ENCODE measurements at places on chromosomes 7 and 10. TPM values are rescaled to one million over a fixed set of nuclear protein-coding genes. Genes with fewer than 3 reads are reported as not detected.

ARHGEF35 gene
- polyA plus RNA-seq: 0.10 TPM

DNA sequence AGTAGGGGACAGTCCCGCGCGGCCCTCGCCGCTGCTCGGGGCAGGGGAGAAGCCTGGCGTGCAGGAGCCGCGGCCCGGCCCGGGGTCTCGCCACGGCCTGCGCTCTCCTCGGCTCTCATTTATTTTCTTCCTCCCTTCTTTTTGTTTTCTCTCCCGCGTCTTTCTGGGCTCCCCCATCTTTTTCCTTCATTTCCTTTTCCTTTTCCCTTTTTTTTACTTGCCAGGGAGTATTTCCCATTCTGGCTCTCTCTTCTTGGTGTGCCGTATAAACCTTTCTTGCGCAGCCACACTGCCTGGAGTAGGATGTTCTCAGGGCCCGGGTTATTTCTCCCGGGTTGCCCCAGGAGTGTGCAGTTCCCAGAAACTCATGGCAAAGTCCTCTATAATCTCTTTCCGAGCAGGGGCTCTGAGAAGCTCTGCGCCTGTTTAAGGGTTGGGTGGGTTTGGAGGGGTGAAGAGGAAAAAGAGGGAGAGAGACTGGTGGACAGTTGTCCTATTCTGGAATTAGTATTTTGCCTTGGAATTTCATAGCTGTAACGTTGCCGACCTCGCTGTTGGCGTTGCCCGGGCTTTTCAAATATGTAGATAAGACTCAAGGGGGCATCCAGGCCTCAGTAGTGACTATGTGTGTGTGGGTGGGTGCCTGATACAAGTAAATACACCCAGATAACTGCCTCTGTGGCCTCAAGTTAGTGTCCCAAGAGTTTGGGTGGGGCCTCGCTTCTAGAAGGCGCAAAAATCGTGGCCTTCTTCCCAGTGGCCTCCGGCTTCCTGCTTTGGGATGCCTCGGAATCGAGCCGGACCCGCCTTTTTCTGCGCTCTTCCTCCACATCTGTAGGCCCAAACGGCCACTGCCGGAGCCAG is 4.3 kb upstream of the ZNF503 start:
- DNase-seq: no peak

DNA sequence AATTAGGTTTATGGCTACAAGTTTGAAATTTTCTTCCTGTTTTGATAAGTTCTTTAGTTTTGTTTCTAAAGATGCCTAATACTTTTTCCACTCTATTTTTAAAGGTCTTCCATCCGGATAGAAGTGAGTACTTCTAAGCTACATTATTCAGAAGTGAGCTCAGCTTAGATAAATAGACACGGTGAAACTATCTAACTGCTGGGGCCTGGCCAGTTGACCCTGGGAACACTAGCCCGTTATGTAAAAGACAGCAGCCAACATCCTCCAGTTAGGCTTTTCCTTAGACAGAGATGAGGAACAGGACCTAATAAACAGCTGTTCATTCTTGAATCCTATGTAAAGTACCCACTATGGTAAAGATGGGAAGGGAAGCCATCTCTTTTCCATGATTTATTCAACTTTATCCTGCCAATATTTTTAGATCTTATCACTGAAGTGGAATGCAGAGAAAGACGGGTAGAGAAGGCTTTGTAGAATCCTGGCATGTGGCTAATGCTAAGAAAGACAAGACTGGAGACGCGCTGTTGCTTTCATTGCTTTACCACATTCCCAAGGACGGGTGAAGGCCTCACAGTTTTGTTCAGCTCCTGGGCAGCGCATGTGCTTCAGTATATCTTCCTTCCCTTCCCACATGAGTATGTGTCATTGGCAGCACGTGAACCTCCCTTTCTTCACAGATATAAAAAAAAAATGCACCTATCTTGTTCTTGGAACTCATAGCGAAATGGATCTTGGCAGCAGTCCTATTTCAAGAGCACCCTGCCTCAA is 340.0 kb upstream of the MEOX2 start:
- DNase-seq: peak; percentile 42

DNA sequence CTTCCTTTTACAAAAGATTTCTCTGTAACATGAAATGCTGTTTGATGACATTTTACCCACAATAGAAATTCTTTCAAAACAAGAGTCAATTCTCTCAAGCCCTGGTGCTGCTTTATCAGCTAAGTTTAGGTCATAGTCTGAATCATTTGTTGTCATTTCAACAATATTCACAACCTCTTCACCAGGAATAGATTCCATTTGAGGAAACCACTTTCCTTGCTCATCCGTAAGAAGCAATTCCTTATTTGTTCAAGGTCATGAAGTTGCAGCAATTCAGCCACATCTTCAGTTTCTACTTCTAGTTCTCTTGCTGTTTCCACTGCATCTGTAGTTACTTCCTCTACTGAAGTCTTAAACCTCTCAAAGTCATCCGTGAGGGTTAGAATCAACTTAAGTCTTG is 315.3 kb downstream of the TYW1 start:
- no peak for DNase-seq

GRCh38 chr10:76334255-76334654 is 902.8 kb downstream of the LRMDA start:
- DNase-seq: no peak

DNA sequence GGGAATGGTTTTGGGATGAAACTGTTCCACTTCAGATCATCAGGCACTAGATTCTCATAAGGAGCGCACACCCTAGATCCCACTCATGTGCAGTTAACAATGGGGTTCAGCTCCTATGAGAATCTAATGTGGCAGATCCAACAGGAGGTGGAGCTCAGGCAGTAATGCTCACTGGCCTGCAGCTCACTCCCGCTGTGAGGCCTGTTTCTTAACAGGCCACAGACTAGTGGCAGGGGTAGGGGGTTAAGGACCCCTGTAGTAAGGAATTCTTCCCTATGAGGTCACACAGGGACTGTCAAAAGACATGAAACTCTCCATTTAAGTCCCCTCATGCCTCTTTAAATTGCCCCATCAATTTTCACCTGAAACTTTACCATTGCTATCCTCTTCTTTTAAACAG is 8.0 kb downstream of the HGF start:
- no peak for DNase-seq

DNA sequence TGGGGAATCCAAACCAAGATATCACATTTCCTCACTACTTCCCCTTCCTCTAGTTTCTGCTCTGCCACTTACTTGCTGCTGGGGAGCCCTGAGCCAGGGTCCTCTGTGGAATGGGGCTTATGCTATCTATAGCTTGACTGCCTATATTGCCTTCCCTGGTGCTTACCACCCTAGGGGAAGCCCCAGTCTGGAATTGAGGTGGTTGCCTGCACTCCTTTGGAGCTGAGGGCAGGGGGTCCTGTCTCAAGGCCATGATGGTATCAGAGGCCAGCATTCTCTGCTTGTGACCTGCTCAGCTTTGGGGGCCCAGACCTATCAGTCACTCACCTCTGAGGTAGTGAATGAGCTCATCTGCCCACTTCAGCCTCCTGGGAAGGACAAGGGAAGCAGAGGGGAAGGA is 29.3 kb upstream of the INMT start:
- no peak for DNase-seq

DNA sequence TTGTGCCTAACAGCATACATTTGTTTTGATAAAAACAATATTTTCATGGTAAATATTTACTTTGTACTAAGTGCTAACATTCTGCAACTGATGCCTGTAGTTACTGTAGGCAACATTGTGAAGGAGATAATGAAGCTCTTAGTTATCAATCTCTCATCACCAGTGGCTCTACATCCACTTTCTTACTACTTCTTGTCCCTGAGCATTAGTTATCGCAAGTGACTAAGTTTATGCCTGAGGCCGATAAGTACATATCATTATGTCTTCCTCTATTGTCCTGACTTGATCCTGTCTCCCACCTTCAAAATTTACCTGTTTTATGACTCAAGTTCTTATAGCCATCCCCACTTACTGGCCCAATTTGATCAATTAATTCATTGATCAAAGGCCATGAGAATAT is 63.6 kb downstream of the MACC1 start:
- no peak for DNase-seq

- no peak for DNase-seq
These were observed 70.8 kb downstream of the GRID1 start for GRCh38 chr10:86295791-86296190.

HKDC1 gene
- polyA plus RNA-seq: 0.47 TPM

DNA sequence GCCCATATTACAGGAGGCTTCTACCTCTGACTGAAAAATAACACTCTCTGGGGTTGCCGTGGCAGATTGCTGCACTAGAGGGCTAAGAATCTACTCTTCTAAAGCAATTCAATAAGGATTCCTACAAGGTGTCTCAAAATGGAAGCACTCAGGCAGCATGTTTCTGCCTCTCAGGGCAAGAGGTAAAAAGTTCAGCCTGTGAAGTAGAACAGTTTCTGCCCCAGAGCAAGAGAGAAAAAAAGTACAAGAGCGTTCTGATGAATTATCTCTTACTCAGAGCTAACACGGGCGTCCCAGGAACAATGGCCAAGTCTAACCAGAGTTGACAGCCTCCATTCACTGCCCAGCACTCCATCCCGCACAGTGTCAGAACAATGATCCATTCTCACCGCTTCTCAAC is 71.3 kb upstream of the TES start:
- DNase-seq: no peak

DNA sequence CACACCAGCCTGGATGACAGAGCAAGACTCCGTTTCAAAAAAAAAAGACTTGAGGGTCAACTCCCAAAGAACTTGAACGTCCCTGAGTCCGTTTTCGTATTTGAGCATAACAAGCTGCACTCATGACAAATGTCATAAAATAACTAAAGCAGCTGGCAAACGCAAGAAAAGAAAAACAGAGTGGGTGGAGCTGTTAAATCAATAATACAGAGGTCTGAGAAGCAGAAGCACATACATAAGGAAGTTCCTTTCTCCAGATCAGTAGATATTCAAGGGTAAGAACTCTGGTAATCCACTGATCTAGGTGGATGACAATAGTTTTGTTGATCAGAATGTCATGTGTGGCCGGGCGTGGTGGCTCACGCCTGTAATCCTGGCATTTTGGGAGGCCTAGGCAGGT is 150.1 kb downstream of the FAM107B start:
- DNase-seq: no peak

DNA sequence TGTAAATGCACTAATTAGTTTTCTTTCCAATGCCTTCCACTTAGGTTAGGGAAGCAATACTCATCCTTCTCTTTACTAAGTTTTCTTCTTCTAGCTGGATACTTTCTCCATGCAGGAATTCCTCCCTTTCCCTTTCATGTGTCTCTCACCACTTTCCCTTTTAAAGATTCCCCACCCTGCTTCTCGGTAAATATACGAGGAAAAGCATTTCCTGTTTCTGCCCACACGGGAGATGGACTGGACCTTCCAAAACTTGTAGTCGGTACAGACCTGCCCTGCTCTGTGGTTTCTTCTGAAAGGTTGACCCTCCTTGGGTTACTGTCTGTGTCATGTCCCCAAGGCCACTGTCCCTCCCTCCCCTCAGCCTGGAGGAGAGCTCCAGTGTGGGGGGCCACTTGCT is 58.9 kb upstream of the LYZL2 start:
- DNase-seq: no peak

DNA sequence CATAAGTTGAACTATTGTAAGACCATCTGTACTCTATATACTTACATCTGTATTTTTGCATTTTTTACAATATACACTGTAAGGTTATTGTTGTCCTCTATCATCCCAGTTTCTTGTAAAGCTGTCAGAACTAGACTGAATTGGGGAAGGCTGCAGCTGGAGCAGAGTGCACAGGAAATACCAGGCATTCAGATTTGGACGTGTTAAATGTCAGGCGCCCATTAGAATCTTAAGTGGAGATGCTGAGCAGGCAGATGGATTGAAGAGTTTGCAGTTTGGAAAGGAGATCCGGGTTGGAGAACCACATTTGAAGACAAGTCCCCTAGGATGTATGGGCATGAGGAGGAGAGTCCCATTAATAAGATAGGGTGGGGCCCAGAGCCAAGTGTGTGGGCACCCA is 40.4 kb downstream of the MTURN start:
- no peak for DNase-seq

DNA sequence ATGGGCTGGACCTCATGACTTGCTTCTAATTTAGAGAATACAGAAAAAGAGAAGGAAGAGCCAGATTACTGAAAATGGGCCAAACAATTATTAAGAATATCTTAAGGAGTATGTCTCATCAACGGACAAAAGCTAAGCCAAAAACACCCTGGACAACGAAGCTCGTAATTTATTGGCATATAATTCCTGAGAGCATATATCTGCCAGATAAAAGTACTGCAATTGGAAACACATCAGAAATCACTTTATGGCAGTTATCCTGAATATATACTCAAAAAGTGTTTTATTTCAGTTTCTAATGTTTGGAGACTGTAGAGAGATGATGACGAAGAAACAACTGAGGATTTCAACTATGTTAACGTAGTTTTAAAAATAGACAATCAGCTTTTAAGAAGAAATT is 211.8 kb downstream of the CSTF2T start:
- no peak for DNase-seq

- no peak for DNase-seq
These were observed at the start of gene SHTN1 for GRCh38 chr10:117005026-117005526. TSS of gene SHTN1 (minus strand) at chr10:117005187. CDS start at chr10:117005079, 108 bp downstream.

DNA sequence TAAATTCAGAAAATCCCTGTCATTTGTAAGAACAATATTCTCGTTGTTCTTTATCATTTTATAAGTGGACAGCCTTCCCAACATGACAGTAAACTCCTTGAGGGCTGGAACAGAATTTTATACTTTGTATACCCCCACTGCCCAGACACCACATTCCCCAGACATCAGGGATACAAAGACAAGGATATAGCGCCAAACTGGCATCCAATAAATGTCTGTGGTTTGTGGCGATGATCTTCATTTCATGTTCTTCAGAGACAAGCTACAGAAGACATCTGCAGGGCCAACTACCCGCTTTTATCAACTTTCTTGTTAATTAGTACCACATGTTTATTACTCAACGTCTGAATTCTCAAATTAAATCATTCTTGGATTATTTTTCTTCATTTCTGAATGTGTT is 155.9 kb downstream of the ATE1 start:
- DNase-seq: no peak

- DNase-seq: no peak
These were observed 339.4 kb upstream of the SHH start for GRCh38 chr7:156151658-156152057.

GRCh38 chr10:3465406-3465891 is 292.9 kb upstream of the PITRM1 start:
- no peak for DNase-seq

- peak; percentile 47 for DNase-seq
These were observed 39.5 kb downstream of the DIP2C start for GRCh38 chr10:649798-650440.

LRRN3 gene
- 12.0 TPM for polyA plus RNA-seq

DNA sequence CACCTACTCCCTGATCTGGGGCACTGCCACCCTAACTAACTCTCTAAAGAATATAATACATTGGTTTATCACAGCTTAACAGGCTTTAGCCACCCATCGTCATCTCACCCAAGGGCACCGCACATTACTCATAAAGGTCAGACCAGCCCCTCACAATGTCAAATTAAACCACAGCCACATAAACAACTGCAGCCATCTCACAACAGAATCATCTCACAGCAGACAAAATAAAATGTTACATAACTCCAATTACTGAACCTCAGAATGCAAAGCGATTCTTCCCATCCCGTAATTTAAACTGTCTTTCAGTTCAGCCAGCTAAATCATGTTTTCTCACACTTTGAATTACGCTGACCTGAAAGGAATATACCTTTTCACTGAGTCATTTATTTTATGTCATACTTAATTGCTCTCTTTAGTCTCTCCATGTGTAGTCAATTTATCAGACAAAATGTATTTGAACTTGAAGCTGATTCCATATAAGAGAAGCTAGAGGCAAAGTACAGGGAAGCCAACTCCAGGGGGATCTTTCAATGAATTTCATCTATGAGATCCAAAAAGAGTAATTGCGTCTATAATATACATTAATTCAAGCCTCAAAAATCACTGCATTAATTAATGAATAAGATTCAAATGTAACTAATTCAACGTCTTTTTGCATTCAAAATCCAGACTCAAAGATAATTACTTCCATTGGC is 96.9 kb upstream of the NEBL start:
- DNase-seq: no peak

Data from AG04450 (cell line).